ENCODE measurements at places on chromosomes 4 and X. TPM values are rescaled to one million over a fixed set of nuclear protein-coding genes. Genes with fewer than 3 reads are reported as not detected.

GRCh38 chrX:84876876-84877275 lies 126.8 kb upstream of the APOOL start:
- no peak for DNase-seq

- DNase-seq = no peak
Observed at GRCh38 chrX:5180135-5180741, 1048.4 kb downstream of the NLGN4X start.

DNA sequence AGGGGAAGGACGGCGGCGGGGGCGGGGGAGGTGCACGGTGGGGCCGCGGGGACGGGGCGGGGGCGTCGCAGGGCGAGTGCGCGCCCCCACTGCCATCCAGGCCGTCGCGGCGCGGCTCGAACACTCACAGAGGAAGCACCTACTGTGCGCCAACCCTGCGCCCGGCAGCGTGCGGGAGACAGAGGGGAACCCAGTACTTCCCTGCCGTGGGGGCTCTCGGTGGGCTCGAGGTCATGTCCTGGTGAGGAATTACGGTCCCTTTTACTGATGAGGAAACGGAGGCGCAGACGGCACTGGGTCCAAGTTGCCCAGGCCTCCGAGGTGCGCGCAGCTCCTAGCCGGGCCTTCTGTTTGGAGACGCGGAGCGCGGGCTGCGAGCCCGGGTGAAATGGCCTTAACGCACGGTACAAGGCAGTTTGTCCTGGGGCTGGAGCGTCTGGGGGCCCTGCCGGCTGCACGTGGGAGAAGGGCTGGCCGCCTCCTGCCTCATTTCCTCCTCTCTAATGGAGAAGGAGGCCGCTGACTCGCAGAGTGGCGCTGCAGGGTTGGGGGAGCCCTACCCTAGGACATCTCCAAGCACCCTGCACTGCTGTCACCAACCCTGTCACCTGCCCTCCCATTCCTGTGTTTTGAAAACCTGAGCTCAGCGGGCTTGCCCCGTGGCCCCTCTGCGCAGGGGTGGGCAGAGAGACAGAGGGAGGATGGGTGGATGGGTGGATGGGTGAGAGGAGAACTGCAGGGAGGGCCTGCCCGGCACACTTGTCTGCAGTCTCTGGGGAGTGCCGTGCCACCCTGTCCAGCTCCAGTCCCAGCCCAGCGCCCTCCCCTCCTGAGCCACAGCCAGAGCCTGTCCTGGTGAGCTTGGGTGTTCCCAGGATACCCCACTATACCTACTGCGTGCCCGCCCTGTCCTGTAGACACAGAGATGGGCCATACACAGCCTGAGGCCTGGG lies 106.0 kb downstream of the ADRA2C start:
- no peak for DNase-seq

- no peak for DNase-seq
Observed at GRCh38 chrX:51889851-51890250, 3.6 kb upstream of the MAGED1 start.

- no peak for DNase-seq
Observed at GRCh38 chr4:108081256-108081655, 87.5 kb downstream of the LEF1 start.

- no peak for DNase-seq
Observed at GRCh38 chrX:151596282-151596681, 32.8 kb downstream of the PASD1 start.

DNA sequence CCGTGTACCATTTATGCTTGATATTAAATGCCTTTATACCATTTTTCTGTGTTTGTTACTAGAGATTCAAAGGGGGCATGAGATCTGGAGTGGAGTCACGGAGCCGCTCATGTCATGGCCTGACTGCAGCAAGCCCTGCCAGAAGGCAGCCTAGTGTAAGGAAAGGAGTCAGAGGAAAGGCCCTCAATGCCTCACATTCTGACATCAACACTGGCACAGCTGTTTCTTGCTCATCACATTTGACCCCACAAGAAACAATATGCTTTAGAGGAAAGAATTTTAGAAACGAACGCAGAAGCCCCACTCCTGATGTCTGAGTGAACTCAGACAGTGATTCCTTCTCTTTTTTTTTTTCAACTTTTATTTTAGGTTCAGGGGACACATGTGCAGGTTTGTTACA lies 322.4 kb upstream of the CPEB2 start:
- DNase-seq = no peak

DNA sequence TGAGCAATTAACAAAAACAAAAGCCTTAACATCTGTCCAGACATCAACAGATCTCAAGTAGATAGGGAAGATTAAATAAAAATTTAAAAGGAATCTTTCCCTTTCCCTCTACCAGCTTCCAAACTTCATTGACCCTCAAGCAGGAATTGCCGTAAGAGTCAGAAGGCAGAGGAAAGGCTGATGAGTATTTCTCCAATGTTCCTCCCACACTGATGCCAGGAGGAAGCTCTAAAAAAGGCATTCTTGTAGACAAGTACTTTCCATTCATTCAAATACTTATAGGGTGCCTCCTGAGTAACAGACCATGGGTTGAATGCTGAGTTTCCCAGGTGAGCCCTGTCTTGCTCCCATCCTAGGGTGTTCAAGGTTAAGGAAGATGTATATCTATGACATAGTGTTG lies 151.6 kb upstream of the GPC4 start:
- DNase-seq = no peak

DNA sequence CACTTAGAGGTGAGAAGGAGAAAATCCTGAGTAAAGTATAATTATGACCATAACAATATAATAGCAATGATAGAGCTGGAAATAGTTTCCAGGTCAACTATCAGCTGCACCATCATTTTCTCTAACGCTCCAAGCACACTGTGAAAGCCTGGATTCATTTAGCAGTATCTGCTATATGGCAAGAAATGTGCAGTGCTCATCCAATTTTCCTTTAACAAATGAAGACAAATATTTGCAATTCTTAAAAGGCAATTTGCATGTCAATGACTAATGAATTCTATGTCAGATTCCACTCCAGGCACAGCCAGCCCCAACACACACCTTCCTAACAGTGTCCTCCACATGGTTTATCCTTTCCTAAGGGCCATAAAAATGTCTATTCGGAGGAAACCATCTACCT lies 12.7 kb downstream of the PRSS12 start:
- DNase-seq = peak; percentile 22

GRCh38 chr4:121242188-121242750 lies 78.1 kb upstream of the TNIP3 start:
- no peak for DNase-seq

GRCh38 chr4:87633243-87633642 lies 16.8 kb upstream of the DMP1 start:
- DNase-seq = peak; percentile 72

DNA sequence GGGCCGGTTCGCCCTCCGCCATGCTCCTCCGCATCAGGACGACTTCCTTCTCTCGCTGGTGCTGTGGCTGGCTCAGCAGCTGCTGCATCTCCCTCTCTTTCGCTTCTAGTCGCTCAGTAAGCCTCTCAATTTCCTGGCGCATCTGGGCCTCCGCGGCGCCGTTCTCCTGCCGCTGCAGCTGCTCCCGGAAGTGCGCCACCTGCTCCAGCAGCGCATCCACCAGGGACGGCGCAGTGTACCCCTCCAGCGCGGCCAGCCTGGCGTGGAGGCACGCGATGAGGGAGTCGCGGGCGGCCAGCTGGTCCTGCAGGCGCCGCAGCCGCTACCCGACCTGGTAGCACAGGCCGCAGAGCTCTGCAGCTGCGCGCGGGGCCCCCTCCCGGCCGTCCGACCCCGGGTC lies 97.4 kb upstream of the MED14 start:
- DNase-seq = no peak

DNA sequence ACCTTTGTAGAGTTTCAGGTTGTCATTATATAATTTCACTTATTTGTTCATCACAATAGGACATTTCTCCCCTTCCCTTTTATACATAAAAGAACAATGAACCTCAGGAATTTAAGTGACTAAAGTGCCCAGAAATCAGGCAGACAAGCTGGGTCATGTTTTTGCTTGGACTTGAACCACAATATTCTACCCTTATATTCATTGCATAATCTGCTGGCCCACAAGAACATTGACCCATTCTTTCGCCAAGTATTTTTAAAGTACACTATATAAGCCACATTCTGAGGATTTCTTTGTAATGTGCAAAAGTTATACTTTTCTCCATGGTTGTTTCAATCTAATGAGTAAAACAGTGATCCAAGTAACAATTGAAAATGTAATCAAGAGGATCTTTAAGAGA lies 637.5 kb upstream of the SLIT2 start:
- no peak for DNase-seq

DNA sequence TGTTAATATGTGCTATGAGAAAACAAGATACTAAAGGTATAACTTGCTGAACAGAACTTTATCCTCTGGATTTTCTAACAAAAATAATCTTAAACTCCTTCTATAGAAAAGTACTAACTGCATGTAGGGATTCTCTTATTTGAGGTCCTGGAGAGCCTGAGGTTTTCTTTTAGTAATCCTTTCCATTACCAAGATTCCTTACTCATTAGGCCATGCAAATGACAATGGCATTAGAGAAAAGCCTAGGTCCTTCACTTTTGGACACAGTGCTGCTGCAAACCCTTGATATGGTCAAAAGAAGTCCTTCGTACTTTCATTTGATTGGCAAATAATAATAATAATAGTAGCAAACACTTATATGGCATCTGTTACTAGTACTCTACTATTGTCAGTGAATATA lies 3.2 kb downstream of the MMRN1 start:
- DNase-seq = no peak

MAGEA1 gene
- not detected for total RNA-seq

SPARCL1 gene
- 173 TPM for total RNA-seq

MYOZ2 gene
- 1.4 TPM for total RNA-seq

ARHGAP6 gene
- 9.0 TPM for total RNA-seq

UGT2B15 gene
- total RNA-seq = 16.1 TPM

HHIP gene
- total RNA-seq = not detected

GRIA3 gene
- total RNA-seq = not detected
